ENCODE measurements at places on chromosomes 7 and 10.

- no peak for DNase-seq
Measured at GRCh38 chr7:70935311-70935710, 196.6 kb upstream of the GALNT17 start.

GRCh38 chr7:133837224-133837623 lies 289.9 kb upstream of the LRGUK start:
- no peak for DNase-seq

DNA sequence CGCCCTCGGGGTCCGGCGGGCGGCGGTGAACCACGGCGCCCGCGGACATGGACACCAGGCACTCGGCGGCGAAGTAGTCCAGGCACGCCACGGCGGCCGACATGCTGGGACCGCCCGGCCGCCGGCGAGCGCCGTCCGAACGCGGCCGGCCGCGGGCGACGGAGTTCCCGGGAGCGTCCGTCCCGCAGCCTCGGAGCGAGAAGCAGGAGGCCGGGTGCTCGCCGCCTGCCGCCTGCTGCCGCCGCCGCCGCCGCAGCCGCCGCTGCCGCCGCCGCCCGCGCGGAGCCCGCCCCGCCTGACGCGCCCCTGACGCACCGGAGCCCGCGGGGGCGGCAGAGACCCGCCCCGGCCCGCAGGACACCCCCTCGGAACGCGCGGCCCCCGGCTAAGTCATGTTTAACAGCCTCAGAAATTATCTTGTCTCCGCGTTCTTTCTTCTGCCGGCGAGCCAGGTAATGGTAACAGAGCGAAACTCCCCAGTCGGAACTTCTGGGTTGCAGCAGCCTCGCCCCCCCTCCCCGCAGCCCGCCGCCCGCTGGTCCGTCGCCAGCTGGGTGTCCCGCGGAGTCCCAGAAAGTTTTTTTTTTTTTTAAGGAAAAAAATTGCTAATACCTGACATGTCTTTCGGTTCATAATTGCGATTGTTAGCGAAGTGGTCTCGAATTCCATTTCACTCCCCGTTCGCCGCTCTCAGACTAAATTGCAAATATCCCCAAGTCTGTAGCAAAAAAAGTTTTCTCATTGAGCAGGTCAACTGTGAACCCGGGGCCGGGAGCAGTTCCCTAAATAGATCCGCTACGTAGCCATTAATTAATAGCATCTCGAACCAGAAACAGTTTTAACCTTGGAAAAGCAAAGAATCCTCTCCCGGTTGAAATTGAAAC lies at the start of gene KLF14:
TSS of gene KLF14 (minus strand) at position 277 of the 884 bp plus-strand sequence. CDS start at position 103, 174 bp downstream.
- DNase-seq: no peak

DNA sequence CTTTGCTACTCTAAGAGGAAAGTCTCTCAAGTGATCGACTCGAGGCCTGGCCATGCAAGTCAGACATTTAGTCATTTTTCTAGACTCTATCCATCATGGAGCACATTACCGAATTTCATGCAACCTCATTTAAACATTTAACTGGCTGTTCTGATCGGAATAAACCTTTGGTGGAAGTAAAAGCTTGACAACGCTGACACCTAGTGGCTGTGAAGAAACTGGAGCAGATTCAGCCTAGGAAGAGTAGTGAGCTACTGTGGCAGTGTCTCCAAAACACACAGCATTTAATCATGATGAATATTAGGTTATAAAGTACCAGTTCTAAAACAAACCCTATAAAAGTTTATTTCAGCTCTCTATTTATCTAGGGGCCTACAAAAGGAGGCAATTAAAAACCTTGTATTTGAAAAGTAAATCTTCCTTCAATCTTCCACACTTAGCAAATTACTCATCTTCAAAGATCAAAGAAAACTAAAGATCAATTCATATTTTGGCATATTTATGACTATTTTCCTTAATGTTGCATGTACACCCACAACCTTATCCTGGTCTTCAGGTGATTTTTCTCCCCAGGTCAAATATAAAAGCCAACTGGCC lies 175.0 kb downstream of the CTNNA3 start:
- no peak for DNase-seq

DNA sequence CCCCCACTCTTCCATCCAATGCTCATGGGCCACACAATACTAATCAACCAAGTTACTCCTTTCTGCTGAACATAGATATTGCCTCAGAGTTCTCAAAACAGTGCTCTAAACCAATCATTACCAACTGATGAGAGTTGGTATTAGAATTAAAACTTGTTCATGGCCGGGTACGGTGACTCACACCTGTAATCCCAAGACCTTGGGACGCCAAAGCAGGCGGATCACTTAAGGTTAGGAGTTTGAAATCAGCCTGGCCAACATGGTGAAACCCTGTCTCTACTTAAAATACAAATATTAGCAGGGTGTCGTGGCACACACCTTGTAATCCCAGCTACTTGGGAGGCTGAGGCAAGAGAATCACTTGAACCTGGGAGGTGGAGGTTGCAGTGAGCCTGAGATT lies 8.2 kb downstream of the TM9SF3 start:
- DNase-seq: no peak

- no peak for DNase-seq
Measured at GRCh38 chr7:103432712-103433111, 13.3 kb downstream of the SLC26A5 start.

DNA sequence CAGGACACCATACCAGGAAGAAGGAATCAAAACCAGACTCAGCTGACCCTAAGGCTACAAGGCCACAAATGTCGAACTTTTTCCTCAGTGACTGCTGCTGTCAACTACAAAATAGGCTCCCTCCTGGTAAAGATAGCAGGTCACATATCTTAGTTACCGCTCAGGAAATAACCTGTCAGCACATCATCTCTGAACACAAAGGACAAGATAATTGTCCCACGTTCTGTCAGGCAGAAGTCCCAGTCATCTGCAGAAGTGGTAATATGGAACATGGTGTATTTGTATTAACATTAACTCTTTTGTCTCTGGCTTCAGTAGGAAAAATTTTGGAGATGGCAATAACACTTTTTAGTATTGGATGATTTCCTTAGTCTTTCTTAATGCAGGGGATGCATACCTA lies 630.2 kb upstream of the LRRTM3 start:
- DNase-seq: no peak

DNA sequence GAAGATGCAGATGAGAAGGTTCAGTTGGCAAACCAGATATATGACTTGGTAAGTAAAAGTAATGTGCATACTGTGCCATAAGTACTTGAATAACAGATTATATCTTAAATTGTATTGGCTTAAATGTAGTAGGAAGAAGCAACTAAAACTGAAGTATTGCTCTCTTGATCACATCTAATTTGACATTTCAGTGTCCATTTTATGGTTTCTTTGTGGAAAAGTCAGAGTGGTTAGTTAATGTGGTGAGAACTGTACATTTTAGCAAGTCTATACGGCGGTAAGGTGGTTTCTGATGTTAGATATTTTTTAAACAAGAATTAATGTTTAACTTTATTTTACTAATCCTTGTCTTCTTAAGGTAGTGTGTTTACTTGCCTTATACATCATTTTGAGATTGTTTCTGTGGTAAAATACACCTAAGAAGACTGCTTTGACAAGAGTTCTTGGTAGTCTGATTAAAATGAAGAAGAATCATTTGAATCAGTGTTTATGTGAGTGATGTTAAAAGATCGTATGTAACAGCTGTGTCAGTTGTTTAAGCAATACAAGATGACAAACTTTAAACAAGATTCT lies 5.1 kb downstream of the ING3 start:
- DNase-seq: no peak

GRCh38 chr7:7352845-7353244 lies 170.5 kb downstream of the C1GALT1 start:
- DNase-seq: peak; percentile 33

DNA sequence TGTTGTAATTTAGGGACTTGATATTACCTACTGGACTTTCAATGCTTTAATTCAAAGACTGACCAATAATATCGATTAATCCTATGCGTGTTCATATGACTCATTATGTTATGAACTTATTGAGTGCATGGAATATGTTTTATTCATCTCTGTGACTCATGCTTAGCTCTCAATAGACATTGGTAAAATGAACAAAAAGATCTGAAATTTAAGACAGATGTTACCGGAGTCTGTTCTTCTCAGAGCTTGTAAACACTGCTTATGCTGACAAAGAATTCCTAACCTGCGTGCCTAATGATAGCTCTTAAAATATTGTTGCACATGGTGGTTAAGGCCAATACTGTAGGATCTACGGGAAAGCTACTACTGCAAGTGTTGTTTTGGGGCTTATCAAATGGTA lies 131.5 kb upstream of the ACBD5 start:
- no peak for DNase-seq

- no peak for DNase-seq
Measured at GRCh38 chr10:6270951-6271350, 68.2 kb downstream of the PFKFB3 start.

DNA sequence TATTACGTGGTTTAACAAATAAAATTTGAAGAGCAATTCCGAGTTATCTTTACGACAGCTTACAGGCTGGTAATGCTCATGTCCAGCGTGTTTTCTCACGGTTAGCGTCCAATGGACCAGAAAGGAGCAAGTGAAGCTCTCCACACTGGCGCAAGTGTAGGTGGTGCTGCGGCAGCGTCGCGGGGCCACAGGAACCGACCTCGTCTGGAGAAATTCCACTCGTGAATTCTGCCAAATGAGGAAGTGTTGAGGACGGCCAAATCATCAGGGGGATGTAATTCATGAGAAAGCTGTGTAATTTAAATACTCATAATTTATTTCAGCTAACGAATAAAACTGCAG lies 350 bp upstream of the ZNF37A start:
- DNase-seq: no peak

- no peak for DNase-seq
Measured at GRCh38 chr10:98330987-98331386, 63.0 kb upstream of the LOXL4 start.

- DNase-seq: no peak
Measured at GRCh38 chr10:3509355-3509754, 275.7 kb downstream of the KLF6 start.

GRCh38 chr10:116014871-116015582 lies 258.0 kb downstream of the GFRA1 start:
- DNase-seq: no peak

DNA sequence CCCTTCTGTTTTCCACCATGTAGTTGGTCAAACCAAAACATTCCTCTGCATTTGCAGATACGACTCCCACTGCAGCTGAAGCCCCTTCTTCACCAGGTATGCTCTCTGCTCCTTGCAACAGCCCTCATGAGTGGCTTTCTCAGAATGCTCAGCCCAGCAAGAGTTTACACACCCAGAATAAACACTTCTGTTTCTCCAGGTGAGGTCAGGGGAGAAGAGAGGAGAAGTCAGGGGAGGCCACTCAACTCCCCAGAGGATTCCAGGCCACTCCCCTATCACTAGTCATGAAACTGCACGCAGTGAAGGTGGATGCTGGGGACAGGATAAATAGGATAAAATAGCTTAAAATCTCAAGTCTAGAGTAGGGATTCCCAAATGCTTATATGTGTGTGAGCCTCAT lies 31.2 kb downstream of the CUZD1 start:
- no peak for DNase-seq

DNA sequence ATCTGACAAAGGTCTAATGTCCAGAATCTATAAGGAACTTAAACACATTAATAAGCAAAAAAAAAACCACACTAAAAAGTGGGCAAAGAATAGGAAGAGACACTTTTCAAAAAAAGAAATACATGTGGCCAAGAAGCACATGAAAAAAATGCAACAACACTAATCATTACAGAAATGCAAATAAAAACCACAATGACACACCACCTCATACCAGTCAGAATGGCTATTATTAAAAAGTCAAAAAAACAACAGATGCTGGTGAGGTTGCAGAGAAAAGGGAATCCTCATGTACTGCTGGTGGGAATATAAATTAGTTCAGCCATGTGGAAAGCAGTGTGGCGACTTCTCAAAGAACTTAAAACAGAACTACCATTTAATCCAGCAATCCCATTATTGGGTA lies 119.0 kb downstream of the LMBR1 start:
- no peak for DNase-seq

DNA sequence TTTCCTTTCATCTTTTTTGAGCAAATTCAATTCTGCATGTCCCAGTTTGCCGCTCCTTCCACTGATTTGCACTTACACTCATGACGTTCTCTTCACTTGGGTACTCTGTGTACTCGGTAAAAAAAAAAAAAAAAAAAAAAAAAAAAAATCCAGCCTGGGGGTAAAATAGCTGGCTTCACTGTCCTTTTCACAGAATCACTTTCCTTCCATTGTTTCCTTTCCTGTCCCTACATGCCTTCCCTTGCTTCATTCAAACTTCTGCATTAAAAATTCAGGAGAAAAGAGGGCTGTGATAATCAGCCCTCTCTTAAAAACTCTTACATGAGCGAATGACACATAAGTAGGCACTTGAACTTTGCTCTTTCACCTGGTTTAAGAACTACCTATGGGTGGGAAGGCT lies 8.7 kb downstream of the ANKRD1 start:
- no peak for DNase-seq

All from epithelial cell of prostate (primary cell).